Naive B cell (primary cell): ENCODE measurements at places on chromosomes 6 and 20.

GRCh38 chr20:35269055-35269781 lies 8.7 kb downstream of the MMP24OS start:
- DNase-seq: peak; percentile 19

DNA sequence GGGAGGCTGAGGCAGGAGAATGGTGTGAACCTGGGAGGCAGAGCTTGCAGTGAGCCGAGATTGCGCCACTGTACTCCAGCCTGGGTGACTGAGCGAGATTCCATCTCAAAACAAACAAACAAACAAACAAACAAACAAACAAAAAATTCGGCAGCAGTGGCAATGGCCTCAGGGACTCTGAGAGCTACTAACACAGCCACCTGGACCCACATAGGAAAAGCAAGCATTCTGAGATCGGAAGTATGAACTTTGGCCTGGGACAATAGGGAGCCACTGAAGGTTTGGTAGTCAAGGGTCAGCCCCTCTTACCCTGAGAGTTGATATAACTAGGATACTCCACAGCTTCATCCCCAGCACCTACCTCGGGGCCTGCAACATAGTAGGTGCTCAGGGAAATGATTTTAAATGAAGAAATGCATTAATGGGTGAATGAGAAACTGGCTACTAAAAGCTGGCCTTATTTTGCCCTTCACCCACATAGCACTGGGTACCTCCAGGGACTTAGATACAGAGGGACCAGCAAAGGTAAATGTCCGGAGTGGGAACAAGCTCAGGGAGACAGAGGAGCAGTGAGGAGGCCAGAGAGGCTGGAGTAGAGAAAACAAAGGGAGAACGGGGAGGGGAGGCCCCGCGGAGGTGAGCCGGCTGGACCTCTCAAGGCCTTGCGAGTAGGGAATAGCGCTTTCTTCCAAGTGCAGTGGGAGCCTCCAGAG lies 46.6 kb upstream of the PTGIS start:
- DNase-seq: no peak

DNA sequence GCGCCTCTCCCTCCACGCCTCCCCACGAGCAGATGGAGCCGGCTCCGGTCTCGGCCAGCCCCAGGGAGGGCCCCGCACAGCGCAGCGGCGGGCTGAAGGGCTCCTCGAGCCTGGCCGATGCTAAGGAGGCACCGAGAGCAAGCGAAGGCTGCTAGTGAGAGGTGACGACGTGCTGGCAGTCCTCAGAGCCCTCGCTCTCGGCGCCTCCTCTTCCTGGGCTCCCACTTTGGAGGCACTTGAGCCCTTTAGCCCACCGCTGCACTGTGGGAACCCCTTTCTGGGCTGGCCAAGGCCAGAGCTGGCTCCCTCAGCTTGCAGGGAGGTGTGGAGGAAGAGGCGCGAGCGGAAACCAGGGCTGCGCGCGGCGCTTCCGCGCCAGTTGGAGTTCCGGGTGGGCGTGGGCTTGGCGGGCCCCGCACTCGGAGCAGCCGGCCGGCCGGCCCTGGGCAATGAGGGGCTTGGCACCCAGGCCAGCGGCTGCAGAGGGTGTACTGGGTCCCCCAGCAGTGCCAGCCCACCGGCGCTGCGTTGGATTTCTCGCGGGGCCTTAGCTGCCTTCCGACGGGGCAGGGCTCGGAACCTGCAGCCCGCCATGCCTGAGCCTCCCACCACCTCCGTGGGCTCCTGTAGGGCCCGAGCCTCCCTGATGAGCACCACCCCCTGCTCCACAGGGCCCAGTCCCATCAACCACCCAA lies 2.5 kb upstream of the TMEM14C start:
- peak; percentile 60 for DNase-seq

- DNase-seq: no peak
Observed at GRCh38 chr6:36977470-36977941, 8.5 kb downstream of the MTCH1 start.

DNA sequence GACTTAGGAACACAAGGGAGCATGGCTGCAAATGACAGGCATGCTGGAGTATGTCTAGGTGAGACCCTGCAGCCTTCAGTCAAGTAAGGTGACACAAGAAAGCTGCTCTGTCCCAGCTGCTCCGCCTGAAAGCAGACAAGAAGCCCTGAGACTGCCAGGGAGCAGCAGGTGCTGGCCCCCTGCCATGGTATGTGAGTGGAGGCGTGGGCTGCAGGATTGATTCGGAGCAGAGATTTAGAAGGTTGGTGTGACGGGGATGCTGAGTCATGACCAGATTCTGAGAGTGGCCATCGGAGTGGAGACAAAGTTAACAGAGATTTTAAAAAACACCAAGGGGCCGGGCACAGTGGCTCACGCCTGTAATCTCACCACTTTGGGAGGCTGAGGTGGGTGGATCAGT lies 17.8 kb downstream of the LRP11 start:
- no peak for DNase-seq

- DNase-seq: no peak
Observed at GRCh38 chr6:112254921-112255320, 554 bp upstream of the LAMA4 start.

DNA sequence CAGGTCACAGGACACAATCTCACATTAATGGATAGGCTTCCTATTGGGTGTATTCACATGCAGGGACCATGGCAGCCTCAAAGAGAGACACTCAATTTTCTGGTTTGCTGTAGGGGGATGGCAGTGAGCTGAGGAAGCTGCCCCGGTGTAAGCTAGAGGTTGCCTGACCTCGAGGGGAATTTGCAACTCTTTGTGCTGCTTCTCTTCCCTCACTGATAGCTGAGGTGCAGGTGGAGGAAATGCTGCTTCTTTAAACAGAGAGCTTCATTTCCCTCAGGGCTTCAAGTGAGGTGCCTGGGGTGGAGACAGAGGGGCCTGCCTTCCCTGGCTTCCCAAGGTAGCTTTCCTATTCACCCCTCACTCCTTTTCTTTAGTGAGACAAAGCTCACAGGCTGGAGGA lies 151.9 kb downstream of the CD83 start:
- DNase-seq: peak; percentile 37

GRCh38 chr20:25081730-25082497 lies at the start of gene VSX1:
Gene VSX1 (minus strand): TSS chr20:25082141. CDS start chr20:25082096, 45 bp downstream.
- DNase-seq: no peak

- DNase-seq: peak; percentile 4
Observed at GRCh38 chr20:46994341-46994740, 99.7 kb downstream of the EYA2 start.

DNA sequence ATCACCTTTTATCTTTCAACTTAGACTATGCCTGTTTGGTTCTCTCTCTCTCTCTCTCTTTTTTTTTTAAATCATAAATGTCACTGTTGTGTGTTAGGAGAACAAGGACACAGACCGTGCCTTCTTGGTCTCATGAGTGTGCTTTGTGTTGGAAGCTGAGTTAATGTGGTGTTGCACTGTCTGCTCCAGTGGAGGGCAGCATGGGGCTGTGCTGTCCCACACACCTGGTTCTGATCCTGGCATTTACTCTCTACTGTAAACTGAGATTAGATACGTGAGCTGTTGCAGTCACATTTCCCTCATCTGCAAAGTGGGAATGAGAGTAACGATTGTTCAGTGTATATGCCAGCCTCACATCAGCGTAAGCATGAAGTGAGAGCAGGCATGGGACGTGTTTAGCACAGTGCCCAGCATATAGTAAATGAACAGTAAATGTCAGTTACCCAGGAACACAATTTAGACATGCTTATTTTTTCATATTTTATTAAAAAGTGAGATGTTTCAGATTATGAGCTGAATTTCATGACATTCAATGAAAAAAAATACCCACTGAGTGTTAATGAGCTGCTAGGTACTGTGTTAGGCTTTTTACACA lies 161.1 kb downstream of the FARS2 start:
- DNase-seq: no peak

DNA sequence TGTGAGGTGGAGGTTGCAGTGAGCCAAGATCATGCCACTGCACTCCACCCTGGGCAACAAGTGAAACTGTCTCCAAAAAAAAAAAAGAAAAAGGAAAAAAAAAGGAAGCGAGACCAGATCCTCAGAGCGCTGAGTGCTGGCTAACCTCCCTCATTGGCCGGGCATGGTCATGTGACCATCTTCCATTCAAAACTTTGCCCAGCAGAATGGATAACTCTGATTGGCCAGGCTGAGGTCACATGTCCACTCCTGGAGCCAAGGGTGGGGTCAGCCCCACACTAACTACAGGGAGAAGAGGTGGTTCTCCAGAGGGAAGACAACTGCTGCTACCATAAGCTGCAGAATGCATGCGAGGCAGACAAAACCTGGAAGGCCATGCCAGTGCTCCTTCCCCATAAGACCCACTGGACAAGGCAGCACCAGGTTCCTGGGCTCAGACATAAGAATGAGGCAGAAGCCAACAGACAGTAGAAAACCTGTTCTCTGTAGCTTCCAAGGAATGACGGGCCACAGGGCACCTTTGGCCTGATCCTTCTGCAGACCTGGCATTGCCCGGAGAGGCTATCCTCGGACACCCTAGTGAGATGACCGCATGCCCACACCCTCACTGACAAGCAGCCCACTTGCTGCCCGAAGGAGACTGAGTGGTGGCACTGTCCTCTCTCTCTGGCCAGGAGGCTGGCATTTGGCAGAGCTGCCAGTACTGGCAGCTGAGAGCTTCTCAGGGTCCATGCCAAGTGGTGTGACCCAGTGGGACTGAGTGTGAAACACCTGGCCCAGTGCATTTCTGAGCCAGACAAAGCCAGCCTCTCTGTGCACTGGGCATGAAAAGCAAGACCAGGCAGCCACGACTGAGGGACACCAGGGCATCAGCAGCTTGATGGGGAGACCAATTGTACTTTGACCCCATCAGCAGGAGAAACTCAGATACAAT lies 311.9 kb upstream of the SULF2 start:
- no peak for DNase-seq

- DNase-seq: no peak
Observed at GRCh38 chr20:41573955-41574354, 44.2 kb downstream of the CHD6 start.

- no peak for DNase-seq
Observed at GRCh38 chr6:152478377-152479010, 158.7 kb downstream of the SYNE1 start.

- DNase-seq: no peak
Observed at GRCh38 chr20:60715172-60715571, 536.9 kb upstream of the CDH4 start.

- DNase-seq: no peak
Observed at GRCh38 chr6:30819297-30819917, 64.9 kb upstream of the DDR1 start.

DNA sequence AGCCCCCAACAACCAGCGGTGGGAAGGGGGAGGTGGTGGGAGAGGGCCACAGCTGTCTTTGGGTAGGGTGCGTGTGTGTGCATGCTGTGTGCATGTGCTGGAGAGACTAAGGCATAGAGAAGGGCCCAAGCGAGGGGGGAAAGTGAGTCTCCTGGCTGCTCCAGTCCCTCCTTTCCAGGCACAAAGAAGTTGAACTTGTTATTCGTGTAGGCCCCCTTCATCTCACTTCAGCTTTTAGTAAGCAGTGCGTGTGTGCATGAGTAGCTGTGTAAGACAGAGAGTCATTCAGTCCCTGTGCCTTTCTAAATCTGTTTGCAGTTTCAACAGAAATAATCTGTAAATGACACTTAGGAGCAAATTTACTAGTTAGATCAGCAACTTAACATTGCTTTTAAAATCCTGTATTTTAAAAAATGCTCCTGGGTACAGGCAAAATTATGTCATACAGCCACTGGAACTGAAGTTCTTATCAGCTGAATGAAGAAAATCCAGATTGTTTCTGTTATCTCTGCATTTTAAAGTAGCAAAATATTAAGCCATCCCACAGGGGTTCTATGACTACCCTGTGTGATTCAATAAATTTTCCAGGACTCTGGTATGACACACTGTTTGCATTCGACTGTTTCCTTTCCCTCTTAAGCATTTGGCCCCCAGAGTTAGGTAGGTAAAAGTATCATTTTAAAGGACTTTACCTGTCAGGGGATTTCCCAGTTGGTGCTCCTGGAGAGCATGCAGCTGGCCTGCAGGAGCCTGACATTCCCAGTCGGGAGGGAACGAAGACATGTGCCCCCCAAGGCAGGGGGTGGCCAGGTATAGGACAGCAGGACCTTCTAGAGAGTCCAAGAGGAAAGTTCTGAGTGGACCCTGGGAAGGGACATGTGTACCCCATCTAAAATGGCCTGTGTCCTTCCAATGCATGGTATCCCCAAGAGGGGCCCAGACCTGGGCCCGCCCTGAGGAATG lies 39.0 kb downstream of the MTRES1 start:
- no peak for DNase-seq

DNA sequence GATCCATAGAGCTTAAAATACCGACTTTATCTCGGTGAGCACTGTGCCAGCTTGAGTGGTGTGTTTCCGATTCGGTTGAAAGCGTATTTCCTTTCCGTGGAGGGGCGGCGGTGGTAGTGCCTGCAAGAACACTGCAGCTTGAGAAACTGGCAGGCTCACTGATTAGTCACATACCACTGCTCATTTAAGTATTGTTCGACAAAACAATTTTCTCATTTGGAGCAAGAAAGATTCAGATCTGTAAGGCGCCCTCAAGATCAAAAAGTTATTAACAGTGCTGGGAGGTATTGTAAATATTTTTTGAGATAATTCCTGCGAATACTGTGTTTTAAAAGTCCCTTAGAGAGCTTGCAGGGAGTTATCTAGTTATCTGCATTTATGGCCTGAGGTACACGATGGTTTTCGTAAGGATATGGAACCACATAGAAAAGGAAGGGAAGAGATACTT lies 1.3 kb downstream of the MAPK14 start:
- DNase-seq: peak; percentile 34

DNA sequence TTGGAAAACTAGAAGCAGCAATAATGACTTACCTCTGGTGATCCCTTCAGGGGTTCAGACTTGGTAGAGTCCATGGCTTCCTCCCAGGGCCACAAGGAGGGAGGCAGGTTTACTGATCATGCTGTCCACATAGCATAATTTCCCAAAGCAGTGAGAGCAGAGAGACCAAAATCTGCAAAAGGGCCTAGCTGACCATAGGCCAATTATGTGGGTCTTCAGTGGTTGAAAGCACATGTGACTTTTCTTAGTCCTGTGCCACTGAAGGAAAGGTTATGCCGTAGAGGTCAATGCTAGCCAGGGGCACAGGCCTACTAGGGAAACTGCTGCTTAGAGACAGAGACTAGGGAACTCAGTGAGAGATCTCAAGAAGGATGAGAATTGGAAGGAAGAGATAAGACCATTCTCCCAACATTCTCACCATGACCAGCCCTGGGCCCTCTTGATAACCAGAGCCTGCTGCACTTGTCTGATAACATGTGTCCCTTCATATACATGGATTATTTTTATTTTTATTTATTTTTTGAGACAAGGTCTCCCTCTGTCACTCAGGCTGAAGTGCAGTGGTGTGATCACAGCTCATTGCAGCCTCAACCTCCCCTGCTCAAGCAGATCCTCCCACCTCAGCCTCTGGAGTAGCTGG lies 2.0 kb upstream of the GTPBP2 start:
- DNase-seq: no peak
